Panc1 (cell line): ENCODE measurements at places on chromosomes 6 and 20. TPM values are rescaled to one million over a fixed set of nuclear protein-coding genes. Genes with fewer than 3 reads are reported as not detected.

CLDN20 gene
- total RNA-seq: not detected

MAS1 gene
- not detected for total RNA-seq

PACRG gene
- 0.59 TPM for total RNA-seq

OR2J3 gene
- not detected for total RNA-seq

LY6G6F gene
- total RNA-seq: not detected

SLC25A27 gene
- total RNA-seq: 0.77 TPM

C6orf15 gene
- total RNA-seq: not detected

DSP gene
- 20.1 TPM for total RNA-seq

C6orf132 gene
- total RNA-seq: 12.9 TPM

BHLHE23 gene
- total RNA-seq: not detected

BPHL gene
- 36.3 TPM for total RNA-seq
